ENCODE measurements at places on chromosomes 6 and 20. TPM values are rescaled to one million over a fixed set of nuclear protein-coding genes. Genes with fewer than 3 reads are reported as not detected.

DNA sequence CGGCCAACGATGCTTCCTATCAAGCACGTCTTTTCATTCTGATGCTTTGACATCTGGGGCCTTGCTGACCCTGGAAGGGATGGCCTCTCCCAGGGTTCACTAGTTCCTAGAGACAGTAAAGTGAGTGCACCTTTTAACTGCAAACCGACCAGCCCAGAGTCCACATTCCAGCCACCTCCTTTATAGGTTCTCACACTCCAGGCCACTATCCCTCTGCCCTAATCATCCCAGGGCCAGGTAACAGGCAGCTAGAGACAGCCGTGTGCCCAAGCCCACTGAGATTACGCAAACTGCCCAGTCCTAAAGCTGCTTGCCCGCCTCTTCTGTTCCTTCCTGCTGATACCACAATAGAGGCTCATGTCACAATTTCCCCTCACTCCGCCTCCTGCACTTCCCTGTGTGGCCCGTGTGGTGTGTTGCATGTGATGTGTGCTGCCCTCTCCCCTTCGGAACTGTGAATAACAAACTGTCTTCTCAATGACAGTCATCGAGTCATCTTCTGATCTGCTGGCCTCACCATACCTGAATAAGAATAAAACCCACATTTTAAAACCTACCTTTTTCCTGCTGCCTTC lies 123.7 kb upstream of the EXOC2 start:
- no peaks in the 10 kb centered on the region for H3K36me3 ChIP-seq
- no peak overlapping the region for H3K4me3 ChIP-seq
- peaks cover 11% of the 10 kb centered on the region for H3K27me3 ChIP-seq
- peak; percentile 3 for DNase-seq

DNA sequence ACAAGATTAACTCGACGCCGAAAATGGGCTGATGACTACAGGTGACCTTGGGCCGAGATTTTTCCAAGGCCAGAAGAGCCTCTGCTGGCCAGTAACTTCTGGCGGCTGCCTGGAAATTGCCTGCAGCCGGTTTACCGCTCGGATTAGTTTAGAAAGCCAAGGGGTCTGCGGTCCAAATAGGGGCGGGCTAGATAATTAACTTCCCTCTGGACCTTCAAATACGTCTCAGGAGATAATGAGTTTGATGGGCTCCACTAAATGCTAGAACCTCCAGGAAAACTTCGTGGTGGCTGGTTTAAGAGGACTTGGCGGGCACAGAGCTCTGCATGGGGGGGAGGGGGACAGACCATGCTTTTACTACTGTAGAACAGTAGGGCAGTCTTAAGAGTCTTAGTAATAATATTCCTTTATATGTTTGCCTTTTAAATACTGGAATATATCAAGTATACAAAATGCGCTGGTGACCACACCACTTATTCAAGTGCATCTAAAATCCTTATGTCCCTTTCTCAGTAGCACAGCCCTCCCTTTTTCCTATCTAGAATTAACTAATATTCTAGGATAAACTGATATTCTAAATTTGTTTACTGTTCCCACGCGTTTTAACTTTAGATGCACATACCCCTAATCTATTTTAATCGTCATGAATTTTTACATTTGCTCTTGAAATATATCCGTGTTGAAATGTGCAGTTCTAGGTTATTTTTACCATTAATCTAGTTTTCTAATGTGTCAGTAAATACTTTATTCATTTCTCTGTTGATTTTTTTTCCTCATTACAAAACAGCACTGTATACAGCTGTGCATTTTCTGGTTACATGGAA lies 107.5 kb upstream of the PRSS16 start:
- DNase-seq = no peak
- peaks cover 43% of the 10 kb centered on the region for H3K4me1 ChIP-seq
- H3K36me3 ChIP-seq = no peaks in the 10 kb centered on the region
- H3K27me3 ChIP-seq = no peaks in the 10 kb centered on the region
- H3K27ac ChIP-seq = peak overlapping the region; percentile 99

- peaks cover 9% of the 10 kb centered on the region for H3K4me1 ChIP-seq
- no peak for DNase-seq
- no peaks in the 10 kb centered on the region for H3K27me3 ChIP-seq
- peak overlapping the region; percentile 12 for H3K27ac ChIP-seq
- H3K36me3 ChIP-seq = no peaks in the 10 kb centered on the region
Measured at GRCh38 chr20:24013953-24014352, 25.4 kb upstream of the GGTLC1 start.

GRCh38 chr6:30703011-30703410 lies 12.2 kb upstream of the NRM start:
- H3K4me1 ChIP-seq = no peaks in the 10 kb centered on the region
- no peak overlapping the region for H3K4me3 ChIP-seq
- no peaks in the 10 kb centered on the region for H3K27me3 ChIP-seq
- H3K36me3 ChIP-seq = peaks cover 4% of the 10 kb centered on the region

Gene OR2J3
- total RNA-seq = not detected

Measured in naive thymus-derived CD8-positive, alpha-beta T cell (primary cell).